Activated CD4-positive, alpha-beta memory T cell treated with anti-CD3 and anti-CD28 coated beads for 36 hours (primary cell): ENCODE measurements at places on chromosomes 6 and 20. TPM values are rescaled to one million over a fixed set of nuclear protein-coding genes. Genes with fewer than 3 reads are reported as not detected.

- DNase-seq, result no peak
Measured at GRCh38 chr6:15480525-15480924, 182.3 kb downstream of the DTNBP1 start.

Gene CGA
- total RNA-seq, result not detected

- DNase-seq, result no peak
Measured at GRCh38 chr6:48476257-48476656, 365.3 kb upstream of the PTCHD4 start.

Gene RIMS1
- not detected for total RNA-seq

- no peak for DNase-seq
Measured at GRCh38 chr6:49653942-49654341, 17.3 kb upstream of the RHAG start.

DNA sequence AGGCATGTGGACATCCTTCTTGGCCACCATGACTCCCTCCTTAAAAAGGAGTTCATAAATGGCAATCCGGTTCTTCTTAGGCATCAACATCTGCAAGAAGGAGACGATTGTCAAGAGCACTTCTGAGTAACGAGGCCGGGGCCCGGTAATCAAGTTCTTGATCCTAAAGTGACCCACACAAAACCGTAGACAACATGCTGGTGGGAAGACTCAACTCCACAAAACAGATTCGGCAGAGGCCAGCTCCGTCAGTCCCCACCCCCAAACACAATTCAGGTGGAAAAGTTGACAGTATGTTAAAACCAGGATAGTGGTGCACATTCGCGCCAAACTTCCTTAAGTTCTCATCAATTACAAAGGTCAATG is 754 bp downstream of the RPS10 start:
- peak; percentile 30 for DNase-seq

Gene SLC24A3
- not detected for total RNA-seq

DNA sequence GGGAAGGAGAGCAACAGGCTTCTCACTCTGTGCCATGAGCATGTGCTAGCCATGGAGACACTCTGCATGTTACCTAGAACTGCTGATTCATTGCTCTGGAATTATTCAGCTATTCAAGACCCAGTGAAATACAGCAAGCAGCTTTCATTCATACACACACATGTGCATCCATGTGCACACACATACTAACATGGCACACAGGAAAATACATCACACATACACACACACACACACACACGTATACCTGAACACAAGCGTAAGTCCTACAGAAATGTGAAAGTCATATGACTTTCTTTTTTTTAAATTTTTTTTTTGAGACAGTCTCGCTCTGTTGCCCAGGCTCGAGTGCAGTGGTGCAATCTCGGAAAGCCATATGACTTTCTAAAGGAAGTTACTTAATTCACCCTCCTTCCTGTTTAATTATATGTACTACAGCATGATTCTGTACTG is 108.2 kb upstream of the NFATC2 start:
- no peak for DNase-seq

GRCh38 chr6:131000544-131000943 is 62.5 kb downstream of the EPB41L2 start:
- no peak for DNase-seq

- no peak for DNase-seq
Measured at GRCh38 chr6:161903584-161904212, 629.8 kb upstream of the AGPAT4 start.

DNA sequence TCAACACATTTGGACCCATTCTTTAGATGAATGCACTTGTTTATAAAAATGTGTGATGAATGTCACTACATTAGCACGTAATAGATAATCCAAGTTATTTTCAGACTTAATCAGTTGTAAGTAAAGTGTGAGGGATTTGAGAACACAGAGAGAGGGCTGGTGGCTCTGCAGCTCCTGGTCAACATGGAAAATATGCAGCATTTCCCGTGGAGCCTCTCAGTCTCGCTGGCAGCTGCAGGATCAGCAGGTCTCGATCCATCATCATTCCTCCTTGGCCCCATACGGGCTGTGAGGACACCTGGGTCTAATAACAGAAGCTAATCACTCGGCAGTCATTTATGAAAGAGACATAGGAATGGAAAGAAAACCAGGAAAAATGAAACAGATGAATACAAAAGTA is 390.2 kb downstream of the PRKN start:
- DNase-seq, result no peak

Gene KCNG1
- total RNA-seq, result 1.6 TPM

Gene SMOC2
- total RNA-seq, result not detected
